ENCODE measurements at places on chromosomes 5 and 9.

GRCh38 chr9:113566712-113567071, 103.2 kb downstream of the RGS3 start:
- DNase-seq = no peak

DNA sequence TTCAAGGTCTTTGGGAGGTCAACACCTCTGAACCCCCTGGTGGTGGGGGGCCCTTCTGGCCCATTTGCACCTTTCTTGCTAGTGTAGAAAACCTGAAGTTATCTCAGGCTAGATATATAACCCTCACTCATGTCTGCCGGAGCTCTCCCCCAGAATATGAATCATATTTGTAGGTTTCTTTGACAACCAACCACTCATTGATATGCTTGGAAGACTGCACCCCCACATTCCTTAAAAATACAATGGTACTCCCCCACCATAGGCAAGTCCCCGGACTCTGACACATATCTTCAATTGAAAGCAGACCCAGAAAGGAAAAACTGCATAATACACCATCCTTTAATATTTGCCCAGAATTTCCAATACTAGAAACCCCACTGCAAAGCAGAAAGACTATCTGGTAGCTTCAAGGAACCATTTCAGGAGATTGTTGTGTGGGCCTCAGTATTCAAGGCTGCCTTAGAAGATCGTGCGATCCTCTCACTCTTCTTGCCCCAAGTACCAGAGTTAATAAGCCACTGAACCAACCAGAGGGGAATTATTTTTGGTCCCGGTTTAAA, 978 bp upstream of the UBE2B start:
- no peak for DNase-seq

DNA sequence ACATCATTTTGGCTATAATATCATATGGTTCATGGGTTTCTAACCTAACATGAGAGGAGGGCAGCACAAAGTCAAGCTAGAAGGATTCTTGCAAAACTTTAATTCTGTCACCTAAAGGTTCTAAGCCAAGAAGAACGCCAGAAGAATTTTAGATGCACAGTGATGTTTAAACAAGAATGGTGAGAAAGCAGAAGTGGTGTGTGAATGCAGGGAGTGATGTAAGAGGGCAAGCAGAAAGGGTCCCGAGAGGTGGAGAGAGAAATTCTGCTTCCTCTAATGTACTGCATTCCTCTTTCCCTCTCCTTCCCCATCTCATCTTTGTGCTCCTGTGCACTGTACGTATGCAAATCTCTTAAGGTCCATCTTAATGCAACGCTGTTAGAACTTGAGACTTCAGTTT, 2.1 kb upstream of the TRMO start:
- DNase-seq = no peak

GRCh38 chr9:36976371-36977030, 57.6 kb downstream of the PAX5 start:
- DNase-seq = no peak

DNA sequence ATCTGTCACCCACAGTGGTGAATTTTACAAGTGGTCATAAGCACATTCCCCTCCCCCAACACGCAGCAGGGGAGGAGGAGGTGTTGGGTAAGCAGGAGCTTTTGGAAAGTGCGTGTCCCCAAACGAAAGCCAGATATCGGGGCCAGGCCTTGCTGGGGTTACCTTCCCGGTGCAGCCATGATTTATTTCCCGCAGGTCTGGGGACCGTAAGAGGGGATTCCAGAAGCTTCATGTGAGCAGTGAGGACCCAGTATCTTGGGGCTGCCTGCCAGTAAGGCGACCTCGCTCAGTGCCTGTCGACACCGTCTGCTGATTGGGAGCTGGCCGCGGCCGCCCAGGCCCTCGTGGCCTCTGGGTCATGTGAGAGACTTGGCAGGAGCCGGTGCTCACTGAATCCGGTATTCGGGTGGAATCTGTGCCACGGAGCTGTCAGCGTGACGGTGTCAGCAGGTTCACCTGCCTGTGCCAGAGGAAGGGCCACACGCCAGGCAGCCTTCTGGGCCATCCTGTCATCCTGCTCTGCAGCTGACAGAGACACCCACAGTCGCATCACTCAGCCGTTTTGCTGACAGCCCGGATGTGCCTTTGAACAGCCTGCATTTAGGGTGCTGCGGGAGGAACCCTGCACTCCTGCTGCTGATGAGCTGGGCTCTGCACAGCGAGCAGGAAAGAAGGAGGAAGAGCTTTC, 37.3 kb downstream of the SEC61B start:
- no peak for DNase-seq

GRCh38 chr5:131109540-131110255, 55.4 kb downstream of the HINT1 start:
- no peak for DNase-seq

- no peak for DNase-seq
Measured at GRCh38 chr9:93100276-93100636, 4.2 kb downstream of the CARD19 start.

- DNase-seq = no peak
Measured at GRCh38 chr5:58671155-58671554, 88.3 kb downstream of the RAB3C start.

GRCh38 chr5:159855476-159856191, 60.6 kb upstream of the ADRA1B start:
- no peak for DNase-seq

- no peak for DNase-seq
Measured at GRCh38 chr9:99181621-99182020, 40.1 kb downstream of the ALG2 start.

- no peak for DNase-seq
Measured at GRCh38 chr9:84573083-84573482, 96.4 kb upstream of the NTRK2 start.

DNA sequence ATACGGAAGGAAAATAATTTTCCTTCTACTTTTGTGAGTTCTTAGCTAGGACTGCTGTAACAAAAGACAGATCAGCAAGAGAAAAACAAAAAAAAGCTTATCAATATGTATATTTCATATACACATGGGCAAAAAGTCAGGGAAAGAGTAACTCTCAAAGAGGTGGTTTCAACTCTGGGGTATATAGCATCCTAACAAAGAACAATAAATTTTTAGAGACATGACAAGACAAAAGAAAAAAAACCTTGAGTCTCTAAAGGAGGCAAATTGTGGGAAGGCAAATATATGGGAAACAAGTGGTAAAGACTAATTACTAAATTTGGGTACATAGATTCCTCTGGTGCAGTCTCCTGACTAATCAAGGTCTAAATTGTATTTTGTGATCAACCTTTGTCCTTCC, 93.2 kb downstream of the C5orf15 start:
- no peak for DNase-seq

GRCh38 chr5:109691996-109692395, 2.3 kb downstream of the MAN2A1 start:
- no peak for DNase-seq

- DNase-seq = no peak
Measured at GRCh38 chr5:179378441-179379271, 33.4 kb upstream of the ADAMTS2 start.

DNA sequence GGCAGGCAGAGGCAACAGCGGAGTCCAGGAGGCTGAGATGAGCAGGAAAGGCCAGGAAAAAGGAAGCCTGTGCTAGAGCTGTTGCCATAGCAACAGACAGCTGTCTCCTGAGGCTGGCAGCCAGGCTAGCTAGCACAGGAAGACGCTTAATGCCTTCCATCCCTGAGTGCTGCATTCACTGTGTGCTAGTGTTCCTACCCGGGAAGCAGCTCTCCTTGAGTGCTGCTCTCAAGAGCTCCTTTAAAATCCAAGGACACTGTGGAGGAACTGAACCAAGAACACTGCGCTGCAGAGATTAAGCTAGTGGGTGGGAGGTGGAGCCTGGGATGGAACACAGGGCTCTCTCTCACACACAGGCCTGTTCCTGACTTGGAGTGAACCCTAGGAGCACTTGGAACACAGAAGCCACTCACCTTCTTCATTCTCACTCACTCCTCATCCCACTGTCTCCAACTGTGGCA, 53.5 kb upstream of the IL7R start:
- DNase-seq = peak; percentile 28
